ENCODE measurements at places on chromosomes 1 and 21.

- peak overlapping the region; percentile 30 for H3K27ac ChIP-seq
- H3K4me3 ChIP-seq: no peak overlapping the region
- DNase-seq: no peak
- H3K4me1 ChIP-seq: peaks cover 36% of the 10 kb centered on the region
Measured at GRCh38 chr1:158272681-158273080, 17.0 kb upstream of the CD1C start.

DNA sequence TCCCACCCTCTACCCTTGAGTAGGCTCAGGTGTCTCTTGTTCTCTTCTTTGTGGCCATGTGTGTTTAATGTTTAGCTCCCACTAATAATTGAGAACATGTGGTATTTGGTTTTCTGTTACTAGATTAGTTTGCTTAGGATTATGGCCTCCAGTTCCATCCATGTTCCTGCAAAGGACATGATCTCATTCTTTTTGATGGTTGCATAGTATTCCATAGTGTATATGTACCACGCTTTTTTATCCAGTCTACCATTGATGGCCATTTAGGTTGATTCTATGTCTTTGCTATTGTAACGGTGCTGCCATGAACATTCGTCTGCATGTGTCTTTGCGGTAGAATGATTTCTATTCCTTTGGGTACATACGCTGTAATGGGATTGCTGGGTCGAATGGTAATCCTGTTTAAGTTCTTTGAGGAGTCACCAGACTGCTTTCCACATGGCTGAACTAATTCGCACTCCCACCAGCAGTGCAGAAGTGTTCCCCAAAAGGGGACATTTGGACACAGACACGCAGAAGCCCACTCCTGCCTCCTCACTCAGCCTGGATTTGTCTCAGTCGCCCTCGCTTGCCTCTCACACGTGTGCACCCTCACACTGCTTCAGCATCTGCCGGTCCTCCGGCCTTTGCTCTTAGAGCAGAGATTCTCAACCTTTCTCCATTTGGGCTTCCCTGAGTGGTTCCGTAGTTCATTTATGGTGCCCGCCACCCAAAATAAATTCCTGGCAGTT lies 3.7 kb downstream of the MX2 start:
- H3K27ac ChIP-seq: peak overlapping the region; percentile 85
- no peaks in the 10 kb centered on the region for H3K27me3 ChIP-seq
- no peak for DNase-seq
- peaks cover 18% of the 10 kb centered on the region for H3K36me3 ChIP-seq

- peak overlapping the region; percentile 84 for H3K27ac ChIP-seq
- H3K4me1 ChIP-seq: peaks cover 31% of the 10 kb centered on the region
- no peaks in the 10 kb centered on the region for H3K27me3 ChIP-seq
- peak overlapping the region; percentile 48 for H3K4me3 ChIP-seq
- H3K36me3 ChIP-seq: no peaks in the 10 kb centered on the region
Measured at GRCh38 chr1:16421201-16421600, 16.0 kb downstream of the SPATA21 start.

GRCh38 chr1:234405676-234406075 lies 32.4 kb downstream of the COA6 start:
- DNase-seq: no peak
- no peak overlapping the region for H3K4me3 ChIP-seq
- H3K36me3 ChIP-seq: peaks cover 49% of the 10 kb centered on the region
- peaks cover 12% of the 10 kb centered on the region for H3K4me1 ChIP-seq

GRCh38 chr1:115492880-115493279 lies 148.9 kb upstream of the VANGL1 start:
- no peak for DNase-seq
- H3K4me1 ChIP-seq: no peaks in the 10 kb centered on the region

DNA sequence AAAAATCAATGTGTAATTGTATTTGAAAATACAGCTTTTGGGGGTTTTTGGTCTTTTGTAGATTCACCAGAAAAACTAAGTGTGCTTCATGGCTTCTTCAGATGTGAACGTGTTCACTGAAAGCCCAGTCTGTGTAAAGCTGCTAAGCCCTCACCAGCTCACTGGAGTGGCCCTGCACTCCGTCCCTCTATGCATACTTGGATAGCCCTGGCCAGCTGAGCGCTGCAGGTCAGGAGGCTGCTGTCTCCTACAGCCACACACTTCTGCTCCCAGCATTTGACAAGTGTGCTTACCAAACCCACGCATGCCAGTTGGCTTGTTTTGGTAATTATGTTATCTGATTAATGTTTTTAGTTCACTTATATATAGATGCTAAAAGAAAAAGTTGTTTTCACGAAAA lies 163.5 kb downstream of the TLR5 start:
- no peak overlapping the region for H3K4me3 ChIP-seq
- H3K27ac ChIP-seq: no peak overlapping the region
- H3K4me1 ChIP-seq: no peaks in the 10 kb centered on the region
- peaks cover 4% of the 10 kb centered on the region for H3K36me3 ChIP-seq

DNA sequence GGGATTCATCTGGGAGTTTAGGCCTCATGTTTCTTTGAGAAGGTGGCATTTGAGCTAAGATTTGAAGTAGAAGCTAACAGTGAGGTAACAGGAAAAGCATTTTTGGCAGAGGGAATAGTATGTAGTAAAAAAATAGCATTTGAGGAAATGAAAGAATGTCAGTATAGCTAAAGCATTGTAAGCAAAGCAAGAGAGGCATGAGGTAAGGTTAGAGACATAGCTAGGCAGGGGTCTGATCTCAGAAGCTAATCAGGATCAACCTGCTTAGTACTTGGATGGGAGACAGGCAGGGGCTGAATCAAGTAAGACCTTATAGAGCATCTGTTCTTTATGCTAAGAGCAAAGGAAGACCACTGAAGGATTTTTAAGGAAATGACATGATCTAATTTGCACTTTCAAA lies 4.0 kb downstream of the POLR3C start:
- no peak for DNase-seq
- H3K4me1 ChIP-seq: peaks cover 22% of the 10 kb centered on the region
- peaks cover 75% of the 10 kb centered on the region for H3K36me3 ChIP-seq
- H3K27ac ChIP-seq: no peak overlapping the region
- no peaks in the 10 kb centered on the region for H3K27me3 ChIP-seq

DNA sequence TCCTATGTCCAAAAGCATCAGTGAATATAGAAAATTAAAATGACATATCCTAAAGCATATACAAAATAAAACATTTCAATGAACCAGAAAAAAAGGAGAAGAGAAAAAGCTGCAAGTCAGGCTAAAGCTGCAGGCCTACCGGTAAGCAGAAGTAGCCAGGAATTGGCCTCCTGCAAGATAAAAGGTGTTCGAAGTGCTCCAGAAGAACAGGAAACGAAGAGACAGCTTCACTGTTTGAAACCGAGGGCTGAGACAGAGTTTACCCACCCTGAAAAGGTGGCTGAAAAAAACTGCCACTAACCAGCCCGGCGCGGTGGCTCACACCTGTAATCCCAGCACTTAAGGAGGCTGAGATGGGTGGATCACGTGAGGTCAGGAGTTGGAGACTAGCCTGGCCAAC lies 37.4 kb downstream of the NSL1 start:
- H3K27ac ChIP-seq: peak overlapping the region; percentile 73
- DNase-seq: no peak
- H3K4me3 ChIP-seq: peak overlapping the region; percentile 39
- peaks cover 49% of the 10 kb centered on the region for H3K4me1 ChIP-seq
- H3K36me3 ChIP-seq: peaks cover 11% of the 10 kb centered on the region
- no peaks in the 10 kb centered on the region for H3K27me3 ChIP-seq

DNA sequence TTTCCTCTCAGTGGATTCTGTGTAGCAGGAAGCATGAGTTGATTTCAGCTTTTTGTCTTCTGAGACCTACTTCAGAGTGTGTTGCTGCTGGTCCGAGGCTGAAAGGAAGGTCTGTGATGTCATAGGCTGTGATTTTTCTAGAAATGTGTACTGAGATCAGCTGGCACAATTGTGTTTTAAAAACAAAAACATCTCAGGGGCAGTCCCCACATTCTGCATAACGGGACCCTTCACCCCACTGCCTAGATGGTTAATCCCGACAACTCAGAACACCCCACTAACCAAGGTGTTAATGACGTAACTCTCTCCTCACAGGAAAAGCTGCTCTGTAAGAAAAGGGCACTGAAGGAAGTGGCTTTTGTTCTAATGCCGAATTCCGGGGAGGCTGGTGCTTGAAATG lies 59.8 kb upstream of the PPP2R5A start:
- H3K27me3 ChIP-seq: peaks cover 2% of the 10 kb centered on the region
- no peak overlapping the region for H3K27ac ChIP-seq
- peaks cover 13% of the 10 kb centered on the region for H3K4me1 ChIP-seq
- no peak for DNase-seq
- H3K36me3 ChIP-seq: no peaks in the 10 kb centered on the region
- H3K4me3 ChIP-seq: no peak overlapping the region

DNA sequence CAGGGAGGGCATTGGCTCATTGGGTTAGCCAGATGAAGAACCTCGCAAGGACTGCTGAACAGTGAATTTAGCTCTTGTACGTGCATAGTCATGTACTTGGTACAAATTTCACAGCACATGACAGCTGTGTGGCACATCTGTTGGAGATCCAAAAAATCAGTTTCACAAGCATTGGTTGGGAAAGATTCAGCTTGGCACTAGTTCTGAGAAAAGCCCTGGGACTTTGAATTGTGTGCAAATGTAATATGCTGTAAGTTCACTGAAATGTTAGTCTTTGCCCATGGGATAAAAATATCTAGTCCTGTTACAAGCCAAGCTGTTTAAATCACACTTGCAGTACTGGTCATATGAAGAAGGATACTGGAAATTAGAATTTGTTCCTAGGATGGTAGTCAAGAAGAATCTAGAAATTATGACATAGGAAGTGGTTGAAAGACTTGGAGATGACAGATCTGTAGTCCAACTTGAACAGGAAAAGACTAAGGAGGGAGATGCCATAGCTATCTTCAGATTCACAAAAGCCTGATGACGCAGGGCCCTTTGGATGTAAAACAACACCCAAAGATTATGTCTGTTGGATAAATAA lies 19.2 kb downstream of the LAMC2 start:
- H3K4me3 ChIP-seq: no peak overlapping the region
- H3K27me3 ChIP-seq: peaks cover 23% of the 10 kb centered on the region
- H3K27ac ChIP-seq: no peak overlapping the region
- no peaks in the 10 kb centered on the region for H3K4me1 ChIP-seq
- no peaks in the 10 kb centered on the region for H3K36me3 ChIP-seq

- H3K27ac ChIP-seq: no peak overlapping the region
- no peak for DNase-seq
- no peaks in the 10 kb centered on the region for H3K36me3 ChIP-seq
Measured at GRCh38 chr1:58333511-58333910, 213.0 kb downstream of the OMA1 start.

DNA sequence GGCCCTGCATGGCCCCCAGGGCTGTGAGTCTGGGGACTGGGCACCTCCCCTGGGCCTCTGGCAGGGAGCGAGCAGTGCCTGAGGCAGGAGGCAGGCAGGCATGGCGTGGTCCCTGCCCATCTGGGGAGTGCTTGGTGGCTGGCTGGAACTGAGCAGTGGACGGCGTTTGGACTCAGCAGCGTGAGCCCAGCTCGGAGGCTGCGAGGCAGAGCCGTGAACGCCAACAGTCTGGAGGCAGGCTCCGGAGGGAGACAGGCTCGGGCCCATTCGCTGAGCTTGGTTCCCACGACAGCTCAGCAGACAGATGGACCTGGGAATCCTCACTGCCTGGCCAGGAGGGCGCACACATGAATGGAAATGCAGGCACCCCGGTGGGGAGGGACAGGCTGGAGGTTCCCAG lies 160.7 kb upstream of the POU3F1 start:
- no peak for DNase-seq
- no peak overlapping the region for H3K4me3 ChIP-seq
- H3K27me3 ChIP-seq: peaks cover 7% of the 10 kb centered on the region
- peaks cover 8% of the 10 kb centered on the region for H3K4me1 ChIP-seq

- H3K27me3 ChIP-seq: no peaks in the 10 kb centered on the region
- no peaks in the 10 kb centered on the region for H3K36me3 ChIP-seq
- peaks cover 42% of the 10 kb centered on the region for H3K4me1 ChIP-seq
- H3K27ac ChIP-seq: peak overlapping the region; percentile 82
Measured at GRCh38 chr1:225435487-225435886, 7.6 kb upstream of the LBR start.

- no peak for DNase-seq
- peaks cover 4% of the 10 kb centered on the region for H3K4me1 ChIP-seq
- no peak overlapping the region for H3K27ac ChIP-seq
- no peak overlapping the region for H3K4me3 ChIP-seq
- H3K27me3 ChIP-seq: peaks cover 2% of the 10 kb centered on the region
Measured at GRCh38 chr21:45027241-45028196, 46.9 kb upstream of the ADARB1 start.

GRCh38 chr21:29933088-29933487 lies 6.7 kb downstream of the GRIK1 start:
- DNase-seq: no peak
- peaks cover 2% of the 10 kb centered on the region for H3K27me3 ChIP-seq
- no peaks in the 10 kb centered on the region for H3K4me1 ChIP-seq
- no peaks in the 10 kb centered on the region for H3K36me3 ChIP-seq
- H3K4me3 ChIP-seq: no peak overlapping the region

DNA sequence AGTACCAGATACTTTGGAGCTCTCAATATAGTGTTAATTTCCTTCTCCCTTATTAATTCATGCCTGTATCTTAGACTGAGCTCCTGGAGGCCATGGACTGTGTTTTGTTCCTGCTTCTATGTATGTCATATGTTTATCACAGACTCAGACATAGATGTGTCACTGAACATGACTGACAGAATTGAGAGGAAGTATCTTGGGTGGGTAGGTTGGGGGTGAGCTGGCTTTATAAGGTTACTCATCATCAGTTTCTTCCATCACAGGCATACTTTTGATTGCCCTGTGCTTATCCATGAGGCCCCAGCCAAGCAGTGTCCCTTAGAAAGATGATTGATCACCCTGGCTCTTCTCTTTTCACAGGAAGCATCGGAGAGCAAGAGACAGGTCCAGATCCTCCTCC lies 5.6 kb upstream of the SH3D21 start:
- peak overlapping the region; percentile 5 for H3K4me3 ChIP-seq
- H3K36me3 ChIP-seq: peaks cover 86% of the 10 kb centered on the region
- no peaks in the 10 kb centered on the region for H3K27me3 ChIP-seq
- peaks cover 38% of the 10 kb centered on the region for H3K4me1 ChIP-seq

GRCh38 chr1:179047636-179047997 lies 21.9 kb downstream of the FAM20B start:
- no peak for DNase-seq
- H3K36me3 ChIP-seq: peaks cover 26% of the 10 kb centered on the region
- no peaks in the 10 kb centered on the region for H3K27me3 ChIP-seq
- H3K4me1 ChIP-seq: peaks cover 9% of the 10 kb centered on the region

GRCh38 chr1:51190961-51191360 lies 45.1 kb upstream of the RNF11 start:
- no peaks in the 10 kb centered on the region for H3K4me1 ChIP-seq
- H3K36me3 ChIP-seq: no peaks in the 10 kb centered on the region
- peaks cover 4% of the 10 kb centered on the region for H3K27me3 ChIP-seq
- no peak for DNase-seq

DNA sequence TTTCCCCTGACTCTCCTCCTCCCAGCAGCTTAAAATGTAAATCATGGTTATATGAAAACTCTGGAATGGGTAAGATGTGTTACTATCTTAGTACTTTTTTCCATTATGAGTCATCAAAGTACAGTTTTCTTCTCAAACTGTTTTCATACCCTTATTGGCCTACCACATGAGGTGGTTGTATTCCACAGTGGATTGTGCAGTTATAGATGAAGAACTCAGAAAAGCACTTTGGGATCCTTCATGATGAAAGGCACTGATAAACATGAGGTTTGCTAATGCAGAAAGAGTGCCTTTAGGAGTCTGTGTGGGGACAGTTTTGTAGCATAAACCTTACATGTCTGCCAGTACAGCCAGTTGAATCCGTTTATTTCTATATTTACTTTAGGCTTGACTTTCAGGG lies 32.0 kb upstream of the MYOCOS start:
- no peaks in the 10 kb centered on the region for H3K4me1 ChIP-seq
- H3K27me3 ChIP-seq: no peaks in the 10 kb centered on the region
- peaks cover 84% of the 10 kb centered on the region for H3K36me3 ChIP-seq
- DNase-seq: no peak
- H3K27ac ChIP-seq: no peak overlapping the region
